Fibroblast of the aortic adventitia (primary cell): ENCODE measurements at places on chromosomes 4 and X. TPM values are rescaled to one million over a fixed set of nuclear protein-coding genes. Genes with fewer than 3 reads are reported as not detected.

Gene HMX1
- total RNA-seq: not detected in 2 replicates

Gene TEX13C
- not detected in 2 replicates for total RNA-seq

Gene CTAG1B
- total RNA-seq: not detected in 2 replicates

Gene OSTC
- total RNA-seq: 186 and 331 TPM in 2 replicates

Gene RAB41
- total RNA-seq: not detected in 2 replicates

Gene GYPB
- total RNA-seq: not detected in 2 replicates

Gene PAGE2
- total RNA-seq: not detected in 2 replicates

Gene UGT2B7
- total RNA-seq: not detected in 2 replicates

Gene CHRDL1
- total RNA-seq: 1.2 and 4.0 TPM in 2 replicates

Gene CT45A10
- not detected in 2 replicates for total RNA-seq

Gene ERCC6L
- total RNA-seq: 9.9 TPM in 1 of 2 replicates, not detected in the other

Gene USP46
- 9.8 and 12.7 TPM in 2 replicates for total RNA-seq

Gene DCHS2
- under 0.01 TPM in 1 of 2 replicates, not detected in the other for total RNA-seq

Gene LRAT
- total RNA-seq: 0.57 TPM in 1 of 2 replicates, not detected in the other

Gene PPP4R3C
- total RNA-seq: not detected in 2 replicates

Gene FRYL
- total RNA-seq: 43.8 and 60.3 TPM in 2 replicates

Gene TLR3
- total RNA-seq: 3.3 and 11.6 TPM in 2 replicates

Gene BST1
- total RNA-seq: 19.7 and 54.9 TPM in 2 replicates

Gene STARD8
- total RNA-seq: 1.1 and 2.9 TPM in 2 replicates

Gene MAOB
- 0.72 TPM in 1 of 2 replicates, not detected in the other for total RNA-seq
